CD4-positive, alpha-beta T cell treated with Interleukin-4 for 1 hour (primary cell): ENCODE measurements at places on chromosomes 13 and 19.
A peak's percentile ranks its signal among the peaks of the same experiment; 100 is the strongest.

DNA sequence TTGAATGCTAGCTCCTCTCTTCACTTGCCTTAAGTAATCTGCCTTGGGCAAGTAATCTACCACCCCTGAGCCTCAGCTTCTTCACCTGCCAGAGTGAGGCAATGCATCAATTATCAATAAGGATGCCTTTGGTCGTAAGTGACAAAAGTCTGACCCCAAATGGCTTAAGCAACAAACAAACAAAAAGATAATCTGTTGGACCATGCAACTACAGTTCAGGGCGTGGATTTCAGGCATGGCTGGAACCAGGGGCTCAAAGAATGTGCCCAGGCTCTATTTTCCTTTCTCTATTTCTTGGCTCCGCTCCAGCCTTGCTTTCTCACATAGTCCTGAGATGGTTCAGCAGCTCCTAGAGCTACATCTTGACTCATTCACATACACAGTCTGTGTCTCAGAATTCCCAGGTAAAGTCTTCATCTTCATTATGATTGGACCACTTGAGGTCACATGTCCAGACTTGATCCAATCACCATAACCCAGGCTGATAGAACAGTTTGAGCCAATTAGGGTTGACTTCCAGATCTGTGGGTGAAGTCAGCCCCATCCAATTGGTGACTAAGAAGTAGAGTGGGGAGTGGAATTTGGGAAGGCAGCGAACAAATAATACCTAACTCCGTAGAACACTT, 29.6 kb downstream of the ACSBG2 start:
- no peak for DNase-seq

GRCh38 chr19:41533671-41534215, 42.2 kb upstream of the CEACAM21 start:
- DNase-seq, result no peak

- DNase-seq, result no peak
Measured at GRCh38 chr13:100892981-100893380, 218.4 kb upstream of the TMTC4 start.

DNA sequence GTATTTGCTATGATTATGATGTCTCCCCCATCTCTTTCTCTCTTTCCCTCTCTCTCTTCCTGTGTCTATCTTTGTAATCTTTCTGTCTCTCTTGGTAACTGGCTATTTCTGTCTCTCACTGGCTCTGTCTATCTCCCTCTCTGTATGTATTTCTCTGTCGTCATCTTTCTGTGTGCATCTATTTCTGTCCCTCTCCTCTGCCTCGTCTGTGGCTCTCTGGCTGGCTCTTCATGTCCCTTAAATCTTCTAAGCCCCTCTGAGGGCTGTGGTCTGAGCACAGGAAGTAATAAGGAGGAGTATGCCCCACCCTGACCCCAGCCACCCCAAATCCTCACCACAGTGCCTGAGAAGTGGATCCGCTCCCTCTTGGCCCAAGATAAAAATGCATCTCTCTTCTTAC, 104.4 kb downstream of the DNAJC15 start:
- no peak for DNase-seq

DNA sequence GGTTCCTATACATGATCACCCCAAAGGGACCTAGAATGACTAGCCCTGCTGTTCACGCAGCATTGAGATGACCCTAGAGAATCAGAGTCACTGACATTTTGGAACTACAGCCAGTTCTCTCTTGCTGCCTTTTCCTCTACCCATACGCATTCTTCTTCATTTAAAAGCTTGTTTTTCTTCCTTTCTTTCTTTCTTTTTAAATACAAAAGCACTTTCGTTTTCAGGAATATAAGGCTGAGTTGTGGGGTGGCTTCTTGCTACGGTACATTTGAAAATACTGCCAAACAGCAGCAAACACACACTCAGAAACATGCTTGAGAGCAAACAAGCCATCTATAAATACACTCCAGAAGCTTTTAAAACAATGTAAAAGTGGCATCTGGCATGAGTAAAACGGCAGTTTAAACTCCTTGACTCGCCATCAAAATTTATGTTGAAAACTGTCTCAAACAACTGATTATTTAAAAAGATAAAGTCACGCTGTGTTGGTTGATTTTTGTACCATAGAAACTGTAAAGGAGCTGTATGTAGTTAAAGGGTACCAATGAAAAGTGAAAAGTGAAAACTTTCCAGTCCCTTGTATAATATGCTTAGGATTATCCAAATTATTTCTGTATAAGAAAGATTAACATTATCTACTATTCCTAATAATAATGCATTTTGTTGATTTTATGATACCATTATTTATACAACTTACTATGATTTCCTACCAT, 95.6 kb downstream of the PCDH9 start:
- DNase-seq, result no peak

- peak; percentile 10 for DNase-seq
Measured at GRCh38 chr19:30325676-30326392, 46.4 kb upstream of the ZNF536 start.
